ENCODE measurements at places on chromosomes 4 and X.

- DNase-seq: no peak
Observed at GRCh38 chrX:120731386-120731785, 101.5 kb upstream of the C1GALT1C1 start.

DNA sequence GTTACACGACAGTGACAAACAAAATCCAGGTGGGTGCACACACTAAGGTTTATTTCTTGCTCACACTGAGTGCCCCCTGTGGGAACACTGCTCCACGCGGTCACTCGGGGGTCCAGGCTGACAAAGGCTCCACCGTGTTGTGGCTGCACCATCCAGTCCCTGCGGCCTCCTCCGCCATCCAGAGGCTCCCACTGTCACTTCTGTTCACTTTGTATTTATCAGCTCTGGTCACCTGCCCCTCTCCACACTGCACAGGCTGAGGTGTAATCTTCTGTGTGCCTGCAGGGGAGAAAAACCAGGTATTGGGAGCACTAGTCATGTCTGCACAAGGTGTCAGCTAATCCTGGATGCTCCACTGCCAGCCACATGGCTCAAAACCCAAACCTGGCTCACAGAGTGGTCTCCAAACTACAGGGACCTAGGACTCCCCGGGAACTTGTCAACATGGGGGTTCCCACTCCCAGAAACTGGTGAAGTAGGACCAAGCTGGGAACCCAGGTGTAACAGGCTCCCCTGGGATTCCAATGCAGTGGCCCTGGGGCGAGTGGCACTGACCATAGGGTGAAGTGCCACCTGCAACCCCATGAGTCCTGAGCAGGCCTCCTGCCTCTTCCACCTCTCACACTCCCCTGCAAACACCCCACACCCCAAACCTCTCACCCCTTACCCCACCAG lies 25.5 kb downstream of the HMX1 start:
- DNase-seq: no peak

DNA sequence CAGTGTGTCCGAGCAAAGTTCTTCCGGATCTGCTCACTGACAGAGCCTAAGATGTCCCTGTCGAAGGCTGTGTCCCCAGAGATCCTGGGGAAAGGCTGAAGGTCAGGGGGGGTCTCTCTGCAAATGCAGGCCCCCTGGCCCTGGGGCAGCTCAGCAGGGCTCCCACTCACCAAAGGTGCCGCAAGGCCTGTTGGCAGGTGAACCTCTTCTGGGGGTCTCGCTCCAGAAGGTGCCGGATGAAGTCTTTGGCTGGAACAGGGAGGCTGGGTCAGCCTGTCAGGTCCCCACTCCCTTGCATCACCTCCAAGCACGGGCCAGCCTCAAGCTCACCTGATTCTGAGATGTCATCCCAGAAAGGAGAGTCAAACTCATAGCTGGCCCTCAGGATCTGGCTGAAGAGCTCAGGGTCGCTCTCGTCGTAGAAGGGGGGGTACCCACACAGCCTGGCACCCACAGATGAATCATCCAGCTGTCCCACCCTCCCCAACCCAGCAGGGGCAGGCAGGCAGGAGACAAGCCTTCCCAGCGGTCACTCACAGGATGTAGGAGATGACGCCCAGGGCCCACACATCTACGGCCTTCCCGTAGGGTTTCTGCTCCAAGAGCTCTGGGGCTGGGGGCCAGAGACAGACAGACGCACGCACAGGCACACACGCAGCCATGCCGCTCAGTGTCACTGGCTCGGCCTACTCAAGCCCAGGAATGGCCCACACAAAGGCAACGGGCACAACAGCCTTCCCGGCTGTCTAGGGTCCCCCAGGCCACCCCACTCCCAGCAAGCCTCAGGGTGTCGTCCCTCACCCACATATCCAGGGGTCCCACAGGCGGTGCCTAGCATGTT lies 2.6 kb downstream of the PNCK start:
- DNase-seq: no peak

GRCh38 chrX:121032531-121032930 lies 14.9 kb upstream of the GLUD2 start:
- no peak for DNase-seq

DNA sequence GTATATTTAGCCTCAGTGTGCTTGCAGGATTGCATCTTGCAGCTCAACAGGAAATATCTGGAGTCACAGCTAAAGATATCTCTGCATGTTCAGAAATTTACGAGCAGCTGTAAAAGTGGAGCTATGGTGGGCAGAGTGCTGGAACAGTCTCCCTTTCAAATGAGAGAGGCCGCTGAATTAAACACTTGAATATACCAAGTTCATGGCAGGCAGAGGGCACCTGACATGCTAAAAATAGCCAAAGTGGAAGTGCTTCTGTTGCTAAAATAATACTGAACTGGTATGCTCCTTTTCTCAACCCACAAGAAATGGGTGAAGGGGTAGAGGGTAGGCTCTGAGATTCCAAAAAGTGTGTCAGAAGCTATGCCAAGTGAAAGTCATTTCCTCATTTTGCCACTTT lies 98.1 kb downstream of the MGST2 start:
- no peak for DNase-seq

GRCh38 chrX:145549496-145549895 lies 268.1 kb upstream of the SLITRK2 start:
- no peak for DNase-seq

GRCh38 chr4:8070736-8071718 lies 87.6 kb downstream of the ABLIM2 start:
- DNase-seq: no peak

- DNase-seq: no peak
Observed at GRCh38 chrX:18961686-18962085, 22.2 kb downstream of the PHKA2 start.

- no peak for DNase-seq
Observed at GRCh38 chr4:184200296-184200695, 17.4 kb downstream of the ENPP6 start.

GRCh38 chr4:37734989-37735388 lies 48.8 kb upstream of the RELL1 start:
- no peak for DNase-seq

GRCh38 chr4:48858130-48858529 lies 27.2 kb downstream of the OCIAD1 start:
- DNase-seq: no peak

DNA sequence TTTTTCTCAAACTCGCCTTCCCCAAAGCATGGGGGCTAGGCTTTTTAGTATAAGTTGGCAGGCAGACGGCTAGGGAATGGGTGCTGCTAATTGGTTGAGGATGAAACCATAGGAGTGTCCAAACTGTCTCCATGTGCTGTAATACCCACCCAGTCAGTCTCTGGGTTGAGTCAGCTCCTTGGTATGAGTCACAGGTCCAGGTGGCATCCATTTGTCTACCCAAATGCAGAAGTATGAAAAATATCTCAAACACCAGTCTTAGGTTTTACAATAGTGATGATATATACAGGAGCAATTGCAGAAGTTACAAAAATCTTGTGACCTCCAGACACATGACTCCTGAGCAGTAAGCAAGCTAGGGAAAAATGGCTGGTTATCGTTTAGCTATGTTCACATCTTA lies 27.4 kb upstream of the CCSER1 start:
- no peak for DNase-seq

DNA sequence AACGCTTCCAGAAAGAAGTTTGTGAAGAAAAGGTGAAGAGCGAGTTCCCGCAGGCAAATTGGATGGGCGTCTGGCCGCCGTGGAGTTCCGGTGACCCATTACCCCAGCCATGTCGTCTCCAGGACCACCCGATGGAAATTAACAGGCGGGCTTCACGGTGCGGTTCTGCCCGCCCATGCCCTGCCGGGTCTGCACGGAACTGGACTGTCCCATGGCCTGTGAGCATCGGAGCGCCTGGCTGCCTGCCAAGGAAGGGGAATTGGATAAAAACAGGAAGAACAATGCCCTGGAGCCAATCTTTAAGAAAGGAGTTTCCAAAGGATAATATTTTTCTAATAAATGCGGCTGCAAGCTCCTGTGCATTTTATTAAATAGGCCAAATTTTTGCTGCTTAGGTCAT lies 319.8 kb upstream of the SLC7A11 start:
- DNase-seq: no peak

DNA sequence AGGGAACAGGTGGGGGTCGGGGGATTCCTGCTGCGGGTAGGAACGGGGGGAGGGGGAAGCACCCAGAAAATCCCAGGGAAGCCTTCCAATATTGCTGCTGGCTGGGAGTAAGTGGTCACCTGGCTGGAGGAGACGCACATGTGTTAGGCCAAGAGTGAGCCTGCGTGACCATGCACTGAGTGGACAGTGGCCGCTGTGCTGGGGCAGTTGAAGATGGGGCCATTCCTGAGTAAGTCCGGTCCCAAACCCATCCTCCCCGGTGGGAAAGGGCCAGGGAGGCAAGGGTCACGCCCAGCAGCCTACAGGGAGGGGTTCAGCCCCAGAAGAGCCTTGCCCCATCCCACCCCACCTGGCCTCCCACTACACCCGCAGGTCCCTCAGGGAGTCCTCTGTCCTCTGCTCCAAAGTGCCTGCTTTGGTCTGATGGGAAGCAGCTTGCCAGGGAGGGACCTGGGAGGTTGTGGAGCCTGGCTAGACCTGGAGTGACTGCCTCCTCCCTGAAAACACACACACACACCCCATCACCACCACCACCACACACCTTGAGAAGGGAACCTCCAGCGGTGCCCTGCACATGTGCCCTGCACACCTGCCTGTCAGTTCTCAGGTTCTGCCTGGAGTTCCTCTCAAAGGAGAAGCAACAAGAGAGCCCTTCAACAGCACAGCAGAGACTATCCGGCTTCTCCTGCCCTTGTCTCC lies 6.1 kb downstream of the L1CAM start:
- DNase-seq: no peak

GRCh38 chr4:186979961-186980745 lies 256.5 kb upstream of the FAT1 start:
- DNase-seq: no peak

Measured in epithelial cell of prostate (primary cell).